ENCODE measurements at places on chromosomes 16 and 17. TPM values are rescaled to one million over a fixed set of nuclear protein-coding genes. Genes with fewer than 3 reads are reported as not detected.

Gene RAPGEFL1
- 1.8 TPM for total RNA-seq

Gene NPIPA2
- 0.69 TPM for total RNA-seq

Gene ABHD15
- total RNA-seq, result 8.8 TPM

Gene STH
- not detected for total RNA-seq

Gene SHISA6
- total RNA-seq, result not detected

Gene DYNLL2
- 28.5 TPM for total RNA-seq

Gene SULT1A4
- 1.7 TPM for total RNA-seq

Gene ABCA9
- total RNA-seq, result 12.0 TPM

Gene ATP2C2
- total RNA-seq, result not detected

Gene RAB37
- 0.33 TPM for total RNA-seq

Gene TP53TG3B
- not detected for total RNA-seq
